NCI-H146 (cell line): ENCODE measurements at places on chromosomes 1 and 21.

DNA sequence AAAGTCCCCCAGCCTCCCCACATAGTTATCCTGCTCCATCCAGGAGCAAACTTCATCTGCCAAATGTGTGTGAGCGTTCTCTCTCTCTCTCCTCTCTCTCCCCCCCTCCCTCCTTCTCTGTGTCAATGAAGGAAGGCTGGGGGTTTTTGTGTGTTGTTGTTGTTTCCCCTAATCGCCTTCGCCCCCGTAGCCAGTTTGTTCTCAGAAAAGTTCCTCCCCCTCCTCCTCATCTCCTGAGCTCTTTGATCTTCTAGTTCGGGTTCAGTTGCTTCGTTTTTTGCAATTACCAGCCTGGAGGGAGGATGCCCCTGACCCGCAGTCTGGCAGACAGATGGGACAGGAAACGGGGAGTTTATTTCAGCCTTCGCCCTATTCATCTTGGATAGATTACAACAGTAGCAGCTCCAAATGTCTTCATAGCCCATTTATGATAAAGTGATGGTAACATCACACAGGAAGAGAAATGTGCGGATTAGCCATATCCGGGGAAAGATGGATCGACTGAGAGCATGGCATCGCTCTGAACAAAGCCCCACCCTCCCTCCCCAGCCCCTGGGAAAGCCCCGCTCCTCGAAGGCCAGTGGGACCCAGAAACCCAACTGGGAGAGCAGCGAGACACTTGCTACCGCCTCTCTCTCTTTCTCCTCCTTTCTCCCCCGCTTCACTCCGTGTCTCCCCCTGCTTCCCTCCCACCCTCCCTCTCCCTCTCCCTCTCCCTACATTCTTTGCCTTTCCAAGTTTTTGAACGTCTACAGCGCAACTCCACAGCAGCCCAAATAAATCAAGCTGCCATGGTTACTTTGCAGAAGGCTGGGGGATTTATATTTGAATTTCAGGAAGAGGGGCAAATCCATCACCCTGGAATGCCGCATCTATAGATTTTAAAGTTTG, 139.7 kb upstream of the ARHGEF16 start:
- no peak for DNase-seq

DNA sequence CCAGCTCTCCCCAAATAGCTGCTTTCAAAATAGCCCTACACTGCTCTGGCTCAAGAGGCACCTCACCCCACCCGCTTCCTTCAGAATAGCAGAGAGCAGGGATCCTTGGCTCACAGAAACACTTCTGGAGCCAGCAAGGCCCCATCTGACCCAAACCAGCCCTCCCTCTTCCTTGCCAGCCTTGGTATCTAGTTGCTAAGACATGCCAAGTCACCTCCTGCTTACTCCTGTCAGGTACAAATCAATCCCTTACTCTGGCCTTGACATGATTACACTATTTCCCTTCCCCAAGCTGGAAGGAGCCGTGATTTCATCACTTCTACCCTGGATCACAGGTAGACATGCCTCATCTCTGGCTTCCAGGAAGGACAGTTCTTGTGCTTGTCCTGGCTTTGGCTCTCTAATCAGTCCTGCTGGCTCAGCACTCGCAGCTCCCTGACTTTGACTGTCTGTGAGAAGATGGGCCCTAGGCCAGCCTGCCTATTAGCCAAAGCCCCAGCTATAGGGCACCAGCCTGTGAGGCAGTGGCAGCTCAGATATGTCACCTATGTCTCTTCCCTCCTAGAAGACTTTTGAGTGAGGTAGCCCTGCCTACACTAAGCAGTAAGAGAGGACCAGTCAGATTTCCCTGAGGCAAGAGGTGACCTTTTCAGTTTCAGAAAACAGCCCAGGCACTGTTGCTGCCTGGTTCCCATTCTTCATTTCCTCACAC, 8.9 kb upstream of the MUTYH start:
- no peak for DNase-seq

GRCh38 chr1:76103034-76103433, 28.5 kb downstream of the ST6GALNAC3 start:
- no peak for DNase-seq

- DNase-seq = no peak
Observed at GRCh38 chr1:210104103-210104502, 128.5 kb upstream of the SERTAD4 start.

DNA sequence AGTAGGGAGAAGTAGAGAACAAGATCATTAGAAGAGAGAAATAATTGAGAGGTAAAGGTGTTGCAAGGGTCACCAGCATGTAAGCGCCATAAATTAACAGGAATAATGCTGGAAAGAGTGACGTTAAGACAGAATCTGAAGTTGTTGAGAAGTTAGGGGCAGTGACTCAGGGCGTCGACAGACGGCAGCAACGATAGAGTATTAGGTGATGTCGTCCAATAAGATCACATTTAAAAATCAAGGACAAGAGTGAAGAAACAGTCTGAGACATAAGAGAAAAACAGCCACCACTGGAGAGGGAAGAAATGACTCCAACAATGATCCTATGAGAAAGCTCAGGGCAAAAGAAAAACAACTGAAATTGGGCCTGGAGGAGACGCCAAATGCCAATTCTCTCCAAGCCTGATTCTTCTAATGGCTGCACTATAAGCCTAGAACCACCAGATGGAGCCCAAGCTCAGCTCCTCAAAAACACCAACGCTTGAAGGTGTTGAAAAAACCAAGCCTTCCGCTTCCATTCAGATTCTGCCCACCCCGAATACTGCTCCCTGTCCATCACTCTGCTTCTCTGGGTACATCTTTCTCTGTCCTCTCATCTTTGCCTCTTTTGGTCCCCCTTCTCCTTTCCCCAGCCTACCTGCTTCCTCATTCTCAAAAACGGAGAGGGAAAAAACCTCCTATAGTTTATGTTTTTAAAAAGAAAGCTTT, 70.0 kb downstream of the LUZP1 start:
- peak; percentile 62 for DNase-seq

GRCh38 chr1:11337580-11338073, 64.6 kb downstream of the UBIAD1 start:
- DNase-seq = peak; percentile 51
